ENCODE measurements at places on chromosomes 2 and 18.

DNA sequence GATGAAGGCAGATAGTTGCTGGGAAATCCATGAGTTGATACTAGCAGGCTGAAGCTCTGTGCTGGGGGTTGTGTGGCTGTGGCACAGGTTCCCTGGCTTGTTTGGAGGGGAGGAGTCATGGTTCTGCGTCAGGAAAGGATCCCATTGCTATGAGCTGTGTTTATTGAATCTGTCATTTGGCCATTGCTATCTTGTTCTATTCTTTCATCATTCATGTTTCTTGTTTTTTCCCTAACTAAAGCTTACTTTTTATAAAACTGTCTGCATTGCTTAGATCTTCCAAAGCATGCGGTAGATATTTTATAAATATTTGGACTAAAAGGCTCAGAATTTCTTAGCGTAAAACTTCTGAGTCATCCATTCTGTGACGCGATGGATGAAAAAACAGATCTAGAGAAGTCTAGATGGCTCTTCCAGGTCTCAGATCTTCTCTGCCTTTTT, 335.3 kb downstream of the PTPRM start:
- no peak for DNase-seq

GRCh38 chr18:13501891-13502290, 224.5 kb downstream of the FAM210A start:
- DNase-seq: no peak

- no peak for DNase-seq
Observed at GRCh38 chr18:64264171-64264570, 115.3 kb upstream of the LINC00305 start.

DNA sequence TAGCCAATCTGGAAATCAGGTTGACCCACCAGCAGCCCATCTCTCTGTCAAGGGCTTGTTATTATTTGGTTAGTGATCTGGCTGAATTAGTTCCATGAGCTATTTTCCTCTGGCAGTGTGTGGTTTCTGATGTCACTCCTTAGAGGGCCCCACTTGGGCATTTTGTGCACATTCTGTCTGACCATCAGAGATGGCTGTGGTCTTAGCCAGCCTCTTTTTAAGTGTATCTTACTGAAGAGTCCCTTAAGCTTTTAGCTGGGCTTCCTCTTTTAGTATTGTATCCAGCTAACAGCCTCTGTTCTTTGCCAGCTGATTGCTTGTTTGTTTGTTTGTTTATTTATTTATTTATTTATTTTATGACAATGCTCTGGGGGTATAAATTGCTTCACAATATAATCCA, 951.1 kb upstream of the CNTNAP5 start:
- DNase-seq: no peak
